ENCODE measurements at places on chromosomes 7 and 10.

GRCh38 chr7:29976673-29977415 lies 12.8 kb downstream of the SCRN1 start:
- no peak for DNase-seq

GRCh38 chr7:111873963-111874690 lies 311.8 kb upstream of the IMMP2L start:
- DNase-seq: no peak

DNA sequence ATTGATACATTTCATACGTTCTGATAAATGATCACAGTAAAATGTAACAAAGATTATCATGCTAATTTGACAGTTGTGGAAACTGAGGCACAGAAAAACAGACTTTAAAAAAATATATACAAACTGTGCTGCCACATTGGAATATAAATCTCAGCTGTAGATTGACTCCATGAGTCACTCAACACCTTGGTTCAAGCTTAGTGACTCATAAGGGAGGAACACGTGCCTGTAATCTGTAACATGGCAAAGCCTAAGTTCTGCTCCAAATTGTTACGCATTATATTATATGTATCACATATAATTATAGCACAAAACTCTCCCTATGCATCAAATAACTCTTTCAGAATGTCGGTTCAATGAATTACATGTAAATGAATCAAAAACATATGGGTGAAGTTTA lies 1047.5 kb downstream of the GATA3 start:
- DNase-seq: no peak

DNA sequence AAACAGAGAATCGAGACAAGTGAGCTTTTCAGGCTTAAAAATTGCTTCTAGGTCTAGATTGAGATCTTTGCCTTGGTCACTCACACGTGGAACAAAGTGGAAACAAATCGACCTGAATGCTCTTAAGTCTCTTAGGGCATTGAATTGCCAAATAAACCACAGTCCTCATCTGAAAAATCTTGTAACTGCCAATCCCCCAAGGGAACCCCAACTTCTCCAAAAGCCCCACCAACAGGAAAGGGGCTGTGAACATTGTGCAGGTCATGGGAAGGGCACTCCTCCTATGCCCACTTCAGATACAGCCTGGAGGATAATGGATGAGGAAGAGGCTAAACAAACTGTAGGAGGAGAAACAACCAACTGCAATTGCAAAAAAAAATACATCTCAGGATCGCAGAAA lies 91.3 kb downstream of the DGKI start:
- DNase-seq: no peak

DNA sequence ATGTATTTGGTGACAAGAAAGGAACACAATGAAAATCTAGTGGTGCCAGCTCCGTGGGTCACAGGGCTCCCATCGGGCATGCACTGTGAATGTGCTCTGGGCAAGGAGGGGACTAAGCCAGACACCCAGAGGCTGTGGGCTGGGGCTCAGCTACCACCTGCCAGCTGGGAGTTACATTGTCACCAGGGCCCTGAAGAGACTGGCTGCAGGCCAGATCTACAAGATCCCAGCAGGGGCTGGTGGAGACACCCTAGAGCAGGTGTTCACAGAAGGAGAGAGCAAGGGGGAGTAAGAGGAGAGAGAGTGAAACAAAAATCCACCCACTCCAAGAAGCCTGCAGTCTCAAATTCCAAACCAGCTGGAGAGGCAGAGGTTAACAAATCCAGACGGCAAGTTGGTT lies 116.6 kb upstream of the ADCY1 start:
- no peak for DNase-seq

Measured in activated CD4-positive, alpha-beta memory T cell treated with anti-CD3 and anti-CD28 coated beads for 36 hours (primary cell).